ENCODE measurements at places on chromosomes 5 and 9. TPM values are rescaled to one million over a fixed set of nuclear protein-coding genes. Genes with fewer than 3 reads are reported as not detected.

GRCh38 chr5:123438902-123439301 lies 15.7 kb upstream of the CEP120 start:
- no peak for DNase-seq

- no peak for DNase-seq
Observed at GRCh38 chr9:33988219-33988890, 60.3 kb downstream of the UBAP2 start.

- DNase-seq, result no peak
Observed at GRCh38 chr5:116922532-116922931, 347.9 kb upstream of the SEMA6A start.

DNA sequence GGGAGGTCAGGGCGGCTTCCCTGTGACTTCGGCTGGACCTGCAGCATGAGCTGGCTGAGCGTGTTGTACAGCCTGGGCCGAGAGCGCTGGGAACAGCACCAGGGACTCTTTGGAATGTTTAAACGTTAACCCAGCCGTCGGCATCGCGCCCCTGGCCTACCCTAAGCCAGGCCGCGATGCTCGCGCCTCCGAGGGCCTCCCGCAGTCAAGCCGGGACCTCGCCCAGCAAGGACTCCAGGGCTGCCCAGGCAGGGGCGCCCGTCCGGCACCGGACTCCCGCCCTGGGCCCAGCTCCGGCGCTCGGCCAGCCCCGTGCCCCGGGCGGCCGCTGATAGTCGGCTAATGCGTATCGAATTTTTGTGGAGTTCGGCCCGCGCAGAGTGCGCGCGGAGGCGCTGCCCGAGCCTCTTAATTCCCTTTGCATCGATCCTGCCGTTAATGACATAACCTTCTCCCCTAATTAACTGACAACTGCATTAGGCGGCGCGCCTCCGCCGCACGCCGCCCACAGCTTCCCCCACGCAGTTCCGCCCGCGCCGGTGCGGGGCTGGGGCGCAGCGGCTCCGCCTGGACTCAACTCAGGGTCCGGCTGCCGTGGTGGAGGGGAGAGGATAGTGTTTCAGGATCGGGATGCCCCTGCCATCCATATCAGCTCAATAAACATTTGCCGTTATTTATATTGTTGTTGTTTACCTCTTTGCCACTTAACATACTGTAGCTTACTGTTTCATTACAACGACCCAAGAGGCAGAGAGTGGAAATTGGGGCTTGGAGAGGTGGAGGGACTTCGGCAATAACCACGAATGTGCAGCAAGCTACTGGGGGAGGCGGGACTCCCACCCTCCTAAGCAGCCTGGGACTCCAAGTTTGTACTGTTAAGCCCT lies 28.8 kb upstream of the CDC23 start:
- DNase-seq, result no peak

Gene CCL28
- not detected for total RNA-seq

- no peak for DNase-seq
Observed at GRCh38 chr5:173786286-173787187, 101.6 kb upstream of the CPEB4 start.

Gene GPR150
- total RNA-seq, result 9.6 TPM

Gene CCDC187
- under 0.01 TPM for total RNA-seq

Gene PLEKHG4B
- total RNA-seq, result not detected

Gene AHRR
- not detected for total RNA-seq

Gene DNAJC21
- total RNA-seq, result 30.5 TPM

GRCh38 chr9:96858670-96859069 lies 4.4 kb upstream of the ZNF782 start:
- no peak for DNase-seq

DNA sequence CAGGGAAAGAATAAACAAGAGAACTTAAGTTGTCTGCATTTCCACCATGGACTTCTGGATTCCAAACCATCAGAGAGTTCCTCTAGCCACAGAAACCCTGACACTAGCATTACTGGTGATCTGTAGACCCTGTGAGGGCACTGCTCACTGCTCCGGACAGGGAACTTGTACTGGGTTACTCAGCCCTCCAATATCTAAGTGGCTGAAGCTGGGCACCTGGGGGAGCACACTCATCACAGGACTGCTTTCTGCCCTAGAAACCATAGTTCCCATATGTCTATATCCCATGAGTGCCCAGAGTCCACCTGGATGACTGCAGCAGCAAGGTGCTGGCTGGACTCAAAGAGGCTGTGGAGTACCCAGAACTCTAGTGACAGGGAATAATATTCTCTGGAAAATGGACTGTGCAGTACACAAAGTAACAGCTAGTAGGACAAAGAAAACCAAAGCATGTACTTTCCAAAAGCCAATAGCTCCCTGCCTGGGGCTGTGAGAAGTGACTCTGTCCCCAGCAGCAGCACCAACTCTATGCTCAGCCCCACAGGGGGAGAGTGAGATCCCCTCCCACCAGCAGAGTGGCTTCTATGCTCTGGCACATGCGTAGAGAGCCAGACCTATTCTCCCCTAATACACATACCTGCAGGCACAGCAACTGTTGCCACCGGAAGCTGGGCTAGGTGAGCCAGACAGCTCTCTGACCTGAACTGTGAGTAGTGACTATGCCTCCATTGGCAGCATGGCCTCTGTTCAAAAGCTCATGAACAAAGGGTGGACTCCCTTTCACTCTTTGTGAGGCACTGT lies 472.9 kb upstream of the FTMT start:
- no peak for DNase-seq

Gene DOLK
- total RNA-seq, result 5.0 TPM

DNA sequence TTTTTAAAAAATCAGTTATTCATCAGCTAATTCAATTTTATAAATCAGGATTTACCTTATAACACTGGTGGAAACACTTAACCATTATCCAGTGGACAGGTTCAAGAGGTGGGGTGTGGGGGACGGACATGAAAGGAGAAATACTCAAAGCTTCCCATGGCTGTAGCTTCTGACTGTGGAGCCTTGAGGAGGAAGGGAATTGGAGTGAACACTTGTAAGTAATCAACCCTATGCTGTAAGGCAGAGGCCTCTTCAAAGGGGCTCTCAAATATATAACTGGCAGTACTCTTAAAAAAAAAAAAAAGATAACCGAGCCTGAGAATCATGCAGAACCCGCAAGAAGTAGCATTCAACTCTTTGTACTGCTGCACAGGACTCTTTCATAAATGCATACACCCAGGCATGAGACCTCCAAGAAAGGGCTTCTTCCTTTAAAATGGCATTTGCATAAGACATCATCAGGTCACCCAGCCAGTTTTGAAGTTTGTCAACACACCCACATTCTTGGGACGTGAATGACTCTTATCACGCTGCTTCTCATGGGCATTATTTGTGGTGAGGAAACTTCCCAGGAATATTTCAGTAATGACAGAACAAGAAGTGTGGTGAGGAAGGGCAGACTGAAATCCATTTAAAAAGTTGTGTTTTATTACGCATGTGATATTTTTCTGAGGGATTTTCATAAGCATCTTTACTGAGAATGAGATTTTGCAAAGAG lies 8.1 kb downstream of the OSMR start:
- DNase-seq, result no peak

Gene GRXCR2
- not detected for total RNA-seq

- no peak for DNase-seq
Observed at GRCh38 chr9:74570879-74571512, 73.9 kb downstream of the RORB start.

GRCh38 chr5:152218694-152219093 lies 186.4 kb downstream of the NMUR2 start:
- DNase-seq, result no peak

DNA sequence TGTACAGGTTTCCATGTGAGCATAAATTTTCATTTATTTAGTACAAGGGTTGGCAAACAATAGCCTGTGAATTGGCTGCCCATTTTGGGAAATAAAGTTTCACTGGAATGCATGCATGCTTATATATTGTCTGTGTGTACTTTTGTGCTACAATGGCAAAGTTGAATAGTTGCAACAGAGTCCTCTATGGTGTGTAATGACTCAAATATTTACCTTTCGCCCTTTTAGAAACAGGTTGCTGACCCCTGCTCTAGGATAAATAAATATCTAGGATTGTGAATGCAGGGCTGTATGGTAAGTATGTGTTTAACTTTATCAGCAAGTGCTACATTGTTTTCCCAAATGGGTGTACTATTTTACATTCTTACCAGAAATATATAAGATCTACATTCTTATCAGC lies 47.2 kb downstream of the XRCC4 start:
- DNase-seq, result no peak

- DNase-seq, result no peak
Observed at GRCh38 chr9:37626708-37627292, 24.0 kb upstream of the FRMPD1 start.

Gene ISCA1
- total RNA-seq, result 20.6 TPM

DNA sequence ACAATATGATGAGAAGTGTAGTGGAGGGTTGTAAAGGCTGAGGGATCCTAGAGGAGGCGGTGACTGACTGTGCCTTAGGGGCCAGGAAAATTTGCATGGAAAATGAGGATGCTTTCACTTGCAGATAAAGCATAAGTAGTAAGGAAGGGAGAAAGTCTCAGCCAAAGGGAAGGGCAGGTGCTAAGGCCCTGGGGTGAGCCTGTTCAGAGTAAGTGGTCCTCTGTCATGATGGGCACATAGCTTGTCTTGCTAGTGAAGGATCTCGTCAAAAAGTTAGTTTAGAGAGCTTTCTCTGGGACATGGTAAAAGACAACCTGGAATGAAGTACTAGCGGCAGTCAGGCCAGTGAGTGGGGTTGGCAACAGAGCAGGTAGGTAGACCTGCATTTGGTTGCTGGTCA lies 75.4 kb upstream of the CPLX2 start:
- no peak for DNase-seq

Gene ZNF354C
- total RNA-seq, result 3.0 TPM

DNA sequence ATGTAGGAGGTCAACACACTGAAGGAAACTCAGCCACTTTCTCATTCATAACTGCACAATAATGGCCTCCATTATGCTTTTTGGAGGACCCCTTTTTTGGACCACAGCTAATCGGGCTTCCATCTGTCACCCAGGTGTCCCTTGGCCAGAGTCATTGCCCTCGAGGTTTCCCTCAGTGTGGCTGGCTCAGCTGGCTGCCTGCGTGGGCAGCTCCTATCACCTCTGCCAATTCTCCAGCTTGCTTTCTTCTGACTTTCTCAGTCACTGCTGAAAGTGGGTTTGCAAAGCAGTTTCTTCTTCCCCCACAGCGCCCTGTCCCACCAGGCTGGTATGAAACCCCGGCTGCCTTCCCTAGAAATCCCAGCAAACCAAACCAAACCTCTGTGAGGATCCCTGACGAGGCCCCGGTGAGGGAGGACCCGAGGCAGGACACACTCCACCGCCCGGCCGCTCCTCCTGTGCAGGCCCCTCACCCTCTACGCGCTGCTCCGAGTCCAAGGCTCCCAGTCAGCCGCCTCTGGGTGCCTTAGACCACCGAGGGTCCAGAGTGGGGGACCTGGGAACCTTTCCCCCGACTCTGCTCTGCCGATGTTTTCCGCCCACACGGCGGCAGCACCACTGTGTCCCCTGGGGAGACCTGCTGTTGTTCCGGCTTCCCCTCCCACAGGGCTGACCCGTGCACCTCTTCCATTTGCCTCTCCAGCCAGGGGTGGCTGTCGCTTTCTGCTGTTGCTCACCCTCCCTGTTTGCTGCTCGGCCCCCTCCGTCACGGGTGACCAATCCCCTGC lies 109.5 kb downstream of the TENT4A start:
- no peak for DNase-seq

- peak; percentile 58 for DNase-seq
Observed at GRCh38 chr5:150117945-150118560, 31.7 kb upstream of the CSF1R start.

Gene C1QTNF2
- total RNA-seq, result 3.7 TPM

DNA sequence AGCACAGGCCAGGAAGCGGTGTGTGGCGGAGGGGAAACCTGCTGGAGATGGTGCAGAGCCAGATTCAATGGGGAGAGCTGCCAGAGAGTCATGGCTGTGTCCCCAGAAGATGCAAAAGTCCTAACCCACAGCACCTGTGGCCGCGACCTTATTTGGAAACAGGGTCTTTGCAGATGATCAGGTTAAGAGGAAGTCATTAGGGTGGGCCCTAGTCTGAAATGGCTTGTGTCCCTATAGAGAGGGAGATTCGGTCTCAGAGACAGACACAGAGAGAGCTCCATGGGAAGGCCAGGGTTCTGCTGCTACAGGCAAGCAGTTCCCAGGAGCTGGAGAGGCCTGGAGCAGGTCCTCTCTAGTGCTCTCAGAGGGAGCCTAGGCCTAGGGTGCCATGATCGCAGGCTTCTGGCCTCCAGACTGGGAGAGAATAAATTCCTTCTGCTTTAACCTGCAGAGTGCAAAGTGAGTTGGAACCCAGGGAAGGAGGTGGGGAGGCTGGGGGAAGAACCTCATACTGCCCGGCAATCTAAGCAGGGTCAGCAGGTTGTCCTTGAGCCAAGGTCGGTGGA lies 1.9 kb upstream of the LPCAT1 start:
- DNase-seq, result peak; percentile 60
